ENCODE measurements at places on chromosomes 1 and 21.

DNA sequence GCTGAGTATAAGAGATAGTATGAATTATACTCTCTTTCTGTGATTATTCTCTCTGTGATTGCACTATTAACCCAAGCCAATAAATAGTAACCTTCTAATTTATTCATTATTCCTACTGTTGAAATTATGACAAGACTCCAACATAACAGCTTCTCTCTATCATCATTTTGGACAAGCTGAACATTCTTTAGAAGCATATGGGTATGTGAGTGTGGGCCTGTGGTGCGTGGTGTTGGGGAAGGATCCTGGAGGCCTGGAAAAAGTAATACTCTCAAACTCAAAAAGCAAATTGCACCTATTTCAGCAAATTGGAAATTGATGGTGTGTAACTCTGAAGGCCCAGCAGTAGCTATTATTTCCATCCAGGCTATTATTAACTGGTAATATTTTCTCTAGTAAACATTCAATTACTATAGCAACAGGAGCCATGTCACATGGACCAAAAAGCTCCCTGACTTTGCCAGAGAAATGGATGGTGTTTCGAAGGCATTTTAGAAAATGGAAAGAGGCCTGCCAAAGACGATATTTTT is 502.8 kb downstream of the LTN1 start:
- no peak for DNase-seq

DNA sequence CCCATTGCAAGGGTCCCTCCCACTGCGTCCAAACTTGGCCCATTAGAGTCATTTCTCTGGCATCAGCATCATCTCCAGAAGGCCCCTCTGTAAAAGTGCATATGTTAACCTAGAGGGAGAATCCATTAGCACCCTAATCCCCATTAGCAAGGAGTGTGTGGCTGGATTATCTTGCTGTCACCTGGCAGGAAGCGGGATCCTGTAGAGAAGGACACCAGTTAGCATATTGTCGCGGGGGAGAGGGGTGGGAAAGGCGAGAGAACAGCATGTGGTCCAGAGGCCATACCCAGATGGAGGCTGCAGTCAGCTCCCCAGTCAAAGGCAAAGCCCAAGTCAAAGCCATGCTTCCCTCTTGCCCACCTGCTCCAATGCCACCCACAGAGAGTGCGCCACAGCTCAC is 64.0 kb downstream of the OLIG1 start:
- no peak for DNase-seq

GRCh38 chr1:202217951-202218350 is 24.4 kb downstream of the LGR6 start:
- no peak for DNase-seq

DNA sequence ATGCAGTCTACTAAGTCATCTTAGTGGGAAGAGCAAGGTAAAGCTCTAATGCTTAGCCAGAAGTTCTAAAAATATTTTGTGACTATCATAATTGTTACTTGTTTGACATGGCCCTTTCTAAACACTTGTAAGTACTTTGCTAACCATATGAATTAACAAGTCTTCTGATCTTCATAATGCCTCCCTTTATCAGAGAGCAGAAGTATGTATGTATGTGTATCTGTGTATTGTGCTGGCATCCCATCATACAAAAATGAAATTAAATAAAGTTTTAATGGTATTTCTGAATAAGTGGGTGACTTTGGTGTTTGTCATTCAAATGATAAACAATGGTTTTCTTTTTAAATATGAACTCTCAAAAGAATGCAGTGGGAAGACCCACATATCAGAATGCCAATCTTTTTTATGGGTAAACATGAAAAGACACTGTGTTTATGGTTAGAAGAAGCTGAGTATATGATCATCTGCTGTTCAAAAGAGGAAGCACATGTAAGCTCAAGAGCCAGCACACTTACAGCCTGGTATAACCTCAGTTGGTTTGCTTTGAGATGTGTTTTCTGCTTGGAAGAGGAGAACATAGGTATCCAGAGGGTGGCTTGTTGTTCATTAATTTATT is 159.6 kb downstream of the CLEC20A start:
- DNase-seq = no peak

DNA sequence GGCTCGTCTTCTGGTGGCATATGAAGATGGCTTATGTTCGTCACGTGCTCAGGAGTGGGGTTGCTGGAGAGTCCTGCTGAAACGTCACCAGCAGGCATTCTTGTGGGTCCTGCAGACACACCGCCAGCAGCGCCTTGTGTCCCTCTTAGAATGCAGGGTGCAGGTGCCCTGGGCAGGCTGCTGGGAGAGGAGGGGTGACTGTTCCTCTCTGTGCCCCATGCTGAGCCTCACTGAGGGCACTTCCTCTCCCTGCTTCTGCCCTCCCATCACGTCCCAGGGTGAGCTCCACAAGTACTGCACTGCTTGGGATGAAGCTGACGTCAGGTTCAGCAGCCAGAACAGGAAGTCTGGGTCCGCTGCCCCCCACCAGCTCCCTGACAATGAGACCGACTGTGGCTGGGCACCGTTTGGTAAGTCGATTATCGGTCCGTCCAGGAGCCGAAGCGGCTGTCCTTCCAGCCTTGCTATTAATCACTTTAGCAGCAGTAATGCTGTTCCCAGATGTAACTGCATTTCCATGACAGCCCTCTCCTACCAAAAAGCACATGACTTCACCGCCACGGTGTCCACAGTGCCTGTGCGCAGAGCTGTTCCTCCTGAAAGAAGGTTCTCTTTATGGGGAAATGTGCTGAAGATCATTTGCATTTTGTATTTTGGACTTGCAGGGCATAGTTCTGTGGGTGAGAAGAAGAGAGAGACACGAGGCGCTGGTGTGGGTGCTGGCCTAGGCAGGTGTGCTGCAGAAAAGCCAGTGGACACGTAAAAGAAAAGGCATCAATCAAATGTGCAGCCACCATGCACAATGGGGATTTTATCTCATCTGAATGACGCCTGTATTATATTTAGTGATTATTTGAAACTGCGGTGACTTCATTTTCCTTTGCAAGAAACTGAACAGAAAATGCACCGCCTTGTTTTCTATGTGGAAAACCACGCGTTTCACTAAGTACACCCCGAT is 21.0 kb downstream of the SLC37A1 start:
- DNase-seq = peak; percentile 72

GRCh38 chr1:175824079-175824478 is 80.7 kb upstream of the TNR start:
- DNase-seq = no peak

DNA sequence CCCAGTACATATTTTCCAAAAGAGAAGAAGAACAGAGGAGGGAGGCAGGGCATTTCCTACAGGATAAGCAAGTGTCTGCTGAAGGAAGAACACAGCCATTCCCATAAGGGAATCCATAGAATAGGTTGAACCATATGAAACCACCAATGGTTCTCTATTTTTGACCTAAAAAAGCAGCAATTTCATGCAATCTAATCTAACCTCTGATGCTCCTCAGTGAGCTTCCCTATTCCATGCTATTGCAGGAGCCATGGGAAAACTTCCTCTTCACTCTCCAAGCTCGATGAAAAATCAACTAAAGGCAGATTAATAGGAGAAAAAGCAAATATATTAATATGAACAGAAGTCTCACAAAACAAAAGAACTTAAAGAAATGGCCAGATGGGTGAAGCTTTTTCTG is 50.5 kb downstream of the SIPA1L2 start:
- no peak for DNase-seq

GRCh38 chr1:20480951-20481617 is 4.9 kb downstream of the CAMK2N1 start:
- no peak for DNase-seq

DNA sequence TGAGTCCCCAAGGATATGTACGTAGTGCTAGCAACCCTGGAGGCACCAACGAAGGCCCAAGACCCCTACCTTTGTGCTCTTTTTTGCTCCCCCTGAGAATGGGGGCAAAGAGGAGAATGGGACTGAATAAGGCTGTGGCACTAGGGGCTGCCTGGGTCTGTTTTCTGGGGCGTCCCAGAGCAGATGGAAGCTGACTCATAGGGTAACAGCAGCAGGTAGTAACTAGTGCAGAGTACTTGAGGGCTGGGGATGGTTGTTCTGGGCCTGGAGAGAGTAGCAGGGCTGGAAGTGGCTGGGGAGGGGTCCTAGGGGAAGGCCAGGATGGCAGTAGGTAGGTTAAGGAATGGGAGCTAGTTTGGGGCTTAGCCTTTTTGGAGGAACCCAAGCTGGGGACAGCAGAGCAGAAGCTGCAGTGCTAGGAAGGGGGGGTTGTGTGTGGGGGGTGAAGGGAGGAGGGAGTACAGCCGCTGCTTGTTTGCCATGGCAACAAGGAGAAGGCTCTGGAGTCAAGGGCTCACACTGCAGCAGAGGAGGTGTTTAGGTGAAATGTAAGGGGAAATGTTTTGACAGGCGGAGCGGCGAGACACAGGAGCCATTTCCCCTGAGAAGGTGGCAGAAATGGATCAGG is 1.8 kb downstream of the NCDN start:
- DNase-seq = no peak

GRCh38 chr1:37498872-37499617 is 15.5 kb downstream of the MEAF6 start:
- DNase-seq = no peak

DNA sequence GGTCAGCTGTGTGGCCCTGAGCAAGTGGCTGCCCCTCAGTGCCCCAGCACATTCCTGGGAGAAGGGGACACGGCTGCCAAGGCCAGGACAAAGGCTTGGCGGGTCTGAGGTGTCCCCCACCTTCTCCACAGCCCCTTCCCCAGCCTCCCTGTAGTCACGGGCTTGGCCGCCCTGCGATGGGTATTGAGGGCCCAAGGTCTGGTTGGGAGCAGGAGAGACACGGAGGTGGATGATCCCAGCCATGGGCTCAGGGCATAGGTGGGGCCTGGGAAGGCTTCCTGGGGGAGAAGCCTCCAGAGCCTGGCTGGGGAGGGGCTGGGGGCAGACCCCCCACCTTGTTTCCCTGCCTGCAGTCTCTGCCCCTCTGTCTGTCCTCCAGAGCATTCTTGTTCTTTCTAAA is 27.0 kb downstream of the TTC39A start:
- no peak for DNase-seq

GRCh38 chr1:11384170-11384554 is 94.8 kb upstream of the DISP3 start:
- DNase-seq = no peak

- no peak for DNase-seq
Observed at GRCh38 chr1:83889707-83890106, 109.2 kb downstream of the TTLL7 start.

GRCh38 chr21:39232861-39233291 is 49.6 kb upstream of the PSMG1 start:
- no peak for DNase-seq

DNA sequence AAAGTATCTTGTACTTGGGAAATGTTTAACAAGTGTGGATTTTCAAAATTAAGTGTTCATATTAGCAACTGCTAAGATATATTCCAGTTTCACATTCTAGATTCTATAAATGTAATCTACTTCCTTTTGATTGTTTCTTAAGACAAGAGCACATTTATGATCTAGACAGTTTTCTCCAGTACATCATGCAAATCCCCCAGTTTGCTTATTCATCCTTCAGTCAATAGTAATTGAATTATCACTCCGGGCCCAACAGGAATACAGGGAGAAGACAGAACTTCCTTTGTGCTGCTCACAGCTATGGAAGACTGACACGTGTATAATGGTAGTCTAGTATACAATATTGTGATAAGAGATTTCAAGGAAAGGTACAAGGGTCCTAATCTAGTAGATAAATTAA is 14.5 kb downstream of the PLA2G4A start:
- no peak for DNase-seq
